Stimulated activated CD8-positive, alpha-beta memory T cell treated with anti-CD3 and anti-CD28 coated beads, Interleukin-4, amount 100 ng/mL, for 4 hours (primary cell): ENCODE measurements at places on chromosomes 5 and 9.

GRCh38 chr9:124198331-124198730 is 59.4 kb upstream of the NEK6 start:
- DNase-seq: no peak

GRCh38 chr5:150189728-150190502 is at the start of gene SLC6A7:
TSS of gene SLC6A7 (plus strand) at chr5:150190062. CDS start at chr5:150190328, 266 bp downstream.
- DNase-seq: no peak

DNA sequence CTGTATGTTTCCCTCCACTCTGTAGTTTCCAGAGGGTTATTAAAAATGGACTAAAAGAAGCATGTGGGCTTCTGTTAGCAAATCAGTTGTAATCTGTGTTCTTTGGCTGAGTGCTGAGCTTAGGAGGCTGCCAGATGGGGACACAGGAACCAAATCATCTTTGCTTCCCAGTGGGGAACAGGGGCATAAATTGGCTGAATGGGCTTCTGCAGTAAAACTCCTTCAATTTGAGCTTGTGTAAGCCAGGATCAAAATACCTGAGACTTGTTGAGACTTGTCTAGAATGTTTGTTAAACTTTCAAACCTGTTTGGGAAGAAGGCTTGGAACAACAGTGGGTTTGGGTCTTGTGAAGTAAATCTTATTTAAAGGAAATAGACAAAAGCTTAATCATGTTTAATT is 32.2 kb upstream of the TNFAIP8 start:
- DNase-seq: no peak

DNA sequence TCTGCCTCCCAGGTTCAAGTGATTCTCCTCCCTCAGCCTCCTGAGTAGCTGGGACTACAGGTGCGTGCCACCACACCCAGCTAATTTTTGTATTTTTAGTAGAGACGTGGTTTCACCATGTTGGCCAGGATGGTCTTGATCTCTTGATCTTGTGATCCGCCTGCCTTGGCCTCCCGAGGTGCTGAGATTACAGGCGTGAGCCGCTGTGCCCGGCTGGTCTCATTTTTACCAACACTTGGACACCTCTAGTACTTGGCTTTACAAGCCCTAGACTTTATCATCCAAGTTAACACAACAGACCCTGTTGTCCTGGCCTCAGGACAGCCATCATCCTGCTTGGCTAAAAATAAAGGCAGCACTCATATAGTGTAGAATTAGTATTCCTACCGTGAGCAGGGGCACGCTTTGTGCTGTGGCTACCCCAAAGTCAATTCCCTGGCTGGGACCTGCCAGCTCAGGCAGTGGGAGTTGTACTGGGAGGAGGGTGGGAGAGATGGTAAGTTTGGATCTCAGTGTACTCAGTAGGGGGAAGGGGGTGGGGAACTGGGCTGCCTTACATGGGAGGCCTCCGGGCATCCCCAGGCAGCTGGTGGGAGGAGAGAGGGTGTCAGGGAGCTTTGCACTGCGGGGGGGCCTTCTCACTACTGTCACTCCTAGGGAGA is 6.6 kb downstream of the PDZD2 start:
- DNase-seq: no peak

- DNase-seq: no peak
Measured at GRCh38 chr9:108903420-108904103, 30.4 kb downstream of the ELP1 start.

DNA sequence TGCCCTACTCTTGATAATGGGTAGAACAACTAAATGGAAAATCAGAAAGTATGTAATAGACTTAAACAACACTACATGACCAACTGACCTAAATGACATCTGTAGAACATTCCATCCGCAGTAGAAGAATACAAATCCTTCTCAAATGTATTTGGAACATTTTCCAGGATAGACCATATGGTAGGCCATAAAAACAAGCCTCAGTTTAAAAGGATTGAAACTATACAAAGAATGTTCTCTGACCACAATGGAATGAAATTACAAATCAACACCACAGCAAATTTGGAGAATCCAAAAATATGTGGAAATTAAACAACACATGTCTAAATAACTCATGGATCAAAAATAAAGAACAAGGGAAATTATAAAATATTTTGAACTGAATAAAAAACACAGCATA is 189.2 kb downstream of the NDUFS4 start:
- no peak for DNase-seq

DNA sequence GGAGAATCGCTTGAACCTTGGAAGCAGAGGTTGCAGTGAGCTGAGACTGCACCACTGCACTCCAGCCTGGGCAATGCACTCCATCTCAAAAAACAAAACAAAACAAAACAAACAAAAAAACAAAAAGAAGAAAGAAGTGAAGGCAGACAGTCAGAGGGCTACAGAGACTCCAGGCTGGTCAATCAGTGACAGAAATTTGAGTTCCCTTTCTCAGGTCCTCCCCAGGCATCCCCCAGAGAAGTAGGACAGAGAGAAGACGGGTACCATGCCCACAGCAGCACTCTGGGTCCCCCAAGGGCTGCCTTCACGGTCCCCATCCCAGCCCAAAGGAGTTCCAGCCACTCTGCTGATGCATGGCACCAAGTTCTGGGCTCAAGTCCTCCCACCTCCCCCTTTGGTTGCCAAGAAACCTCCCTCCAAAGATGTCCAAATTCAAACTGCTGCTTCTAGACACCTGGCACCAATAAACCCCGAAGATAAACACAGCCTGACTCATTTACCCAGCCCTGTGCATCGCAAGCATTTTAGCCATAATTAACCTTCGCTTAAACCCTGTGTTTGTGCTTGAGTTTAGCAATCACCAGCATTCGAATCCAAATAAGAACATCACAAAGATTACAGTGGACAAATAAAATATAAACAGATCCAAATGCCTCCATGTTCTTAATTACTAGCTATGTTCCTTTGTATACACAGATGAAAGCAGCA is 24.0 kb downstream of the SEMA4D start:
- DNase-seq: no peak

- no peak for DNase-seq
Measured at GRCh38 chr5:72183101-72183520, 75.8 kb downstream of the MAP1B start.

GRCh38 chr9:97324954-97325353 is 17.5 kb downstream of the CCDC180 start:
- no peak for DNase-seq

GRCh38 chr9:72623156-72623555 is 101.7 kb downstream of the TMC1 start:
- no peak for DNase-seq

DNA sequence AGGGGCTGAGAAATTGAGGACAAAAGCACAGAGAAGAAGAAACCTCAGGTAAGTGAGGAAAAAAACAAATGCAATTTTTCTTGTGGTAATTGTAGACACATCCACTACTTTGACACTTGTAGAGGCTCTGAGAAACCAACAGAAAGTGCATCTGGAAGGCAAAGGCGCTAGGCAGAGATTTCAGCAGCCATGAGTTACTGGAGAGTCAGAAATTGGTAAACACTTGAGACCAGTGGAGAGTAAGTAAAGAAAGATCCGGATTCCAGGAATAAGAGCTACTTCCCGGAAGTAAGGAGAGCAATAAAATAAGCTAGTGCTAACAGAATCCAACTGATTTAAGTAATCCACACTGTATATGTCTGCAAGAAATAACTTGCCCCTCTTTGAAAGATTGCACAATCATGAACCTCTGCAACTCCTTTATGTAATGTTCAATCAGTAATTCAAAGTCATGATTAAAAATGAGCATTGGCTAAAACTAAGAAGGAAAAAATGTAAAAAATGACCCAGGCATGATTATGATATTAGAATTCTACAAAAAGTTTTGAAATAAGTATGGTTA is 382.1 kb downstream of the CDH18 start:
- DNase-seq: no peak

- no peak for DNase-seq
Measured at GRCh38 chr9:83794051-83794450, 23.5 kb downstream of the GKAP1 start.

DNA sequence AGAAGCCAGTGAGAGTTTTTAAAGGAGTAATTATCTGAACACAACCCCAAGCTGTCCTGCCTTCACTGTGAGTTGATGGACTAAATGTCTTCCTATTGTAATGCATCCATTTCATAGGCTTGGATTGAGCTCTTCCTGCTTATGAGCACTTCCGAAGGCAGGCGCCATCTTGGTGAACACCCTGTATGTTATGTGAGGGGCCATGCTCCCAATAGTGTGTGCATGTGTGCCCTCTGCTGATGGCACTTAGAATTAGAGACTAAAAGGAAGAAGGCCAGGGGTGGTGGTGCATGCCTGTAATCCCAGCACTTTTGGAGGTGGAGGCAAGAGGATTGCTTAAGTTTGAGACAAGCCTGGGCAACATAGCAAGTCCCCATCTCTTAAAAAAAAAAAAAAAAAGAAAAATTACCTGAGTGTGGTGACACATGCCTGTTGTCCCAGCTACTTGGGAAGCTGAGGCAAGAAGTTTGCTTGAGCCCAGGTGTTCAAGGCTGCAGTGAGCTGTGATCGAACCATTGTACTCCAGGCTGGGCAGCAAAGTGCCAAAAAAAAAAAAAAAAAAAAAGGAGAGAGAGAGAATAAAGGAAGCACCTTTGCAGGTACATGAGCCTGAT is 65.0 kb downstream of the C9orf152 start:
- DNase-seq: no peak

DNA sequence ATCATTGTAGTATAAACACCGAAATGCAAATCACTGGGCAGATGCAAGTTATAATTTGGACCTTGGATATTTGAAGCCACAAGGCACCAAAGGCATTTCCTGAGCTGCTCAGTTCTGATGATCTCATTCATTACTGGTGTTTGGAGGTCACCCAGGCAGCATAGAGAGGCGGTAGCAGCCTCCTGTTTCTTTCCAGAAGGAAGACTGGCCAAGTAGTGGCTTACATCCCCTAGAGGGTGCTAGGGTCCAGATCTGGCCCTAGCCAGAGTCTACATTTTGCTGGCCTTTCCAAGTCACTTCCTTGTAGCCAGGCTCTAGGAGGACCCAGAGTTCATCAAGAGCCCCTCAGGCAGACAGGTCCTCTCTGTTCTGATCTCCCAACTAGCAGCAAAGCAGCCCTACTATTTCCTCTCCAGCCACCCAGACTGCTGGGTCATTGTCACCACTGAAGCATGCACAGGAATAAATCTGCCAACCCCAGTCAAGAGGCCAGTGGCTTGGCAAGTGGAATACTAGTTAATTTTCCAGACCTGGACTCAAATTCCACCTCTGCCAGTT is 33.4 kb upstream of the TTC1 start:
- no peak for DNase-seq

DNA sequence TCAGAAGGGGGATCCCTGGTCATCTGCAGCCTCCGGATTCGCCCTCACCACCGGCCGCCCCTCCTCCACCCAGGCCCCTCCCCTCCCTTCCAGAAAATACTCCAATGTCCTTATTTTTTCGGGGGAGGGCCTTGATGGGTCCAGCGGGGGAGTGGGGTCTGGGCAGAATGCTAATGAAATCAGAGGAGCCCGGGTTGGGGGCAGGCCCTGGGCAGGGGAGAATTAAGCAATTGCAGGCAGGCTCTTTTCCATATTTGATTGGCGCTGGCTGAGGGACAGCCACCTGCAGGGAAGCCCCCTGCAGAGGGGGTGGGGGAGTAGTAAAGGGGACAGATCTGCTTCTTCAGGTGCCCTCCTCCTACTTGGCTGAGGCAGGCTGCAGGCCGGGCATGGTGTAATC is 21.3 kb downstream of the PRRX2 start:
- no peak for DNase-seq

DNA sequence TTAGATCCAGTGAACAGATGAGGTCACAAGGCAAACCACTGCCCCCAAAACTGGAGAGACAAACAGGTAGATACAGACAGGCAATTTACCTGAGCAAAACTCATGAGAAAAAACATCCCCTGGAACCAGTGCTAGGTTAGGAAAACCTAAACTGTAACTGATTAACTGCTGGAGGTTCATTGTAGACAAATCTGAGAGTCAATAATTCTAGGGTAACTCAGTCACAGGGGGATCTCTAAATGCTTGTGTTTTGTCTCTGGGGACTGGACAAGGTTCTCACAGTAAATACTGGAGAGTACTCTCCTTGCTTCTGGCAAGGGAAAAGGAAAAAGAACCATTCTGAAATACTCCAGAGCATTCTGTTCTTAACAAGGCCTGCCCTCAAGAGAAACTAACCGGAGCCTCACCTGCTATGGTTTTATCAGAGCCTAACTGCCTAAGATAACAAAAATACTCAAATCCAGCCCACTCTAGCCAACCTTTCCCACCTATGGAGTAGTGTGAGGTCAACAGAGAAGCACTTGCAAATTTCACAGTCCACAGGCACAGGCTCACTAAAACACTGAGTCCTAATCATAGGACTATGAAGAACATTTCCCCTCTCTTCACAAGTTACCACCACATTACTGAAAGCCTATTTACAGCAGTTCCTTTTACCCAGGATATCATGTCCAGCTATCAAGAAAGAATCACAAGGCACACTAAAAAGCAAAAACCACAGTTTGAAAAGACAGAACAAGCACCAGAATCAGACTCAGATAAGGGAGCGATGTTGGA is 139.9 kb upstream of the ACOT12 start:
- DNase-seq: no peak

DNA sequence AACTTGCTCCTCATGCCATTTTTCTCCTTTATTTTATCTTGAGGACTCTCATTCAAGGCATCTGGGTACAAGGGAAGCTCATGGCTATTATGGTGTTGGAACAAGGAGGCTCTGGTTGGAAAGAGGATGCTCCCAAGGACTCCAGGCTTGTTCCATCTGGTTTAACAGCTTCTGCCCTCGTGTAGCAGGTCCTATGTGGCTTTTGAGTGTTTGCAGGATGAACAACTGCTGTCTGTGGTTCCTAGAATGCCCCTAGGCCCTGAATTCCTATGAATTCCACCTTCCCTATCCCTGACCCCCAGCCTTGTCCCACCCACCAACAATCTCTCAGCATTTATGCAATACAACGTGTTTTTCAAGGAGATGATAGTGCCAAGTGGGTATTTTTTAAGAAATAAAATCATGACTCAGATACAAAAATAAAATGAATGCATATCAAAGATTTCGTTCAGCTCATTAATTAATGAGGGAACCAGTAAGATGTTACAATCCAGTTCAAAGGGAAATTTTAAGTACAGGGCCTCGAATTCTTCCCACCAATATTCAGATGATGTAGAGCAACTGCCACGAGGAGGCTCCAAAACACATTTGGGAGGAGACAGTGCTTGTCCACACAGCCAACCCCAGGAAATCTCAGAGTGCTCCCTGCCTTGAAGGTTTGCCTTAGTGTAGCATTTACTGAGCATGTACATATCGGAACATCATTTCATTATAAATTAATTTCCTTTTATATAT is 182.0 kb downstream of the MUSK start:
- DNase-seq: no peak
